ENCODE measurements at places on chromosomes 1 and 21.

GRCh38 chr1:200354243-200354642 is 55.6 kb downstream of the ZNF281 start:
- no peak for DNase-seq

DNA sequence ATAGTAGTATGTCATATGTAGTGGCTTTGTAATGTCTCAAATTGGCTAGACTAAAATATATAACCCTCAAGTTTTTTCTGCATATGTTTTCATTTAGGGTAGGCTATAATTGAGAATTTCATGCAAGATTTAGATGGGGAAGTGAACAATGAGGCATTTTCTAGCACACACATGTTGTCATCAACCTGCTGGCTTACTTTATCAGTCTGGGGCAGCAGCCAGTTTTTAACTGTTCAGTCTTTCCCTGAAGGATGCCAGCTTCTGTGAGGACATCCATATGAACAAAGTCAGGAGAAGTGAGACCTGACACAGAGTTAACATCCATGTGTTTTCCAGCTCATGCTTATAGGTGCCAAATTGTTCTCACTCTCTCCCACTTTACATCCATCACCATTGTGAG is 74.7 kb upstream of the OLFM3 start:
- DNase-seq = no peak

GRCh38 chr1:151326619-151327222 is 495 bp downstream of the PI4KB start:
- no peak for DNase-seq

DNA sequence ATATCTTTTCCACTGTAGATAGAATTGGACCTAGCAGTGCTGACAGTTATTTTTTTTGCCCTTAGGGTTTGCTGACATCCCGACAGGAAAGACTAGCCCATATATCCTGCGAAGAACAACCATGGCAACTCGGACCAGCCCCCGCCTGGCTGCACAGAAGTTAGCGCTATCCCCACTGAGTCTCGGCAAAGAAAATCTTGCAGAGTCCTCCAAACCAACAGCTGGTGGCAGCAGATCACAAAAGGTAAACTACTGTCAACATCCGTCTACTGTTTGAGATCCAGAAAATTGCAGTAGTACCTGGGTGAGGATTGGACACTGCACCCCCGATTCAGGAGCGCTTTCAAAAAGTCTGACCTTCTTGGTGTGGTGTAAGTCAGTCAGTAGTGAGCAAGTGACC is 55.8 kb downstream of the CENPF start:
- DNase-seq = no peak

DNA sequence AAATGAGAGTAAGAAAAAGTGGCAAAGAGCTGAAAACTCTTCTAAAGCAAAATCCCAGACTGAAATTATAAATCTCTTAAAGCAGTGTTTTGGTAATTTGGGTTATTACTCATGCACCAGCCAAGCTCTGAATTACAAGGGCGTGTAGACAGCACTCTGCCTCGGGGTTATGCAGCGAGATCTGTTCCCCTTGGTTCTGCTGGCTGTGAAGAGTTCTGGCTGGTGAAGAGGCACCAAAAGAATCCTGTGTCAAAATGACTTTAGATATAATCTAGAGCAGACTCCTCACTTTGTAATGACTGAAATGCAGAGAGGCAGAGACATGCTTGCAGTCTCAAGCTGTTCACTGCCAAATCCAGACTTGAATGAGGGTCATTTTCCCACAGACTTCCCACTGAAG is 461.8 kb upstream of the CXADR start:
- DNase-seq = no peak
